ENCODE measurements at places on chromosomes 6 and 20.
A peak's percentile ranks its signal among the peaks of the same experiment; 100 is the strongest.

DNA sequence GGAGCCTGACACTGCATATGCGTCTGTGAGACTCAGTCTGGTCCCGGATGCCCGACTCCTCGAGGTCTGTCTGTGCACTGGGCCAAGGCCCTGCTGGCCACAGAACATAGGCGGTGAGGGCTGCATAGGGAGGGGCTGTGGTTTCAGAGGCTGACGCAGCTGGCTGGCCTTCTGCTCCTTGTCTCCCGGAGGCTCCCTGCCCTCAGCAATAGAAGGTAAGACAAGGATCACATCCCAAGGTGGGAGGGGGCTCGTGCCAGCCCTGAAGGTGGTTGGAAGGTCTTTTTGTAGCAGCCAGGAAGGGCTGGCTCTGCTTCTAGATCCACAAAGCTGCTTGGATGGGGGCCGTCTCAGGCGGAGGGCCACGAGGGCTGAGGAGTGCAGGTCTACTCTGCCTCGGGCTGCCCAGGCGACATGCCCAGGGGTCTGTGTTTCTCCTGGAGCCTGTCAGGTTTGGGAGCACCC is 239.8 kb upstream of the SULF2 start:
- DNase-seq = no peak

DNA sequence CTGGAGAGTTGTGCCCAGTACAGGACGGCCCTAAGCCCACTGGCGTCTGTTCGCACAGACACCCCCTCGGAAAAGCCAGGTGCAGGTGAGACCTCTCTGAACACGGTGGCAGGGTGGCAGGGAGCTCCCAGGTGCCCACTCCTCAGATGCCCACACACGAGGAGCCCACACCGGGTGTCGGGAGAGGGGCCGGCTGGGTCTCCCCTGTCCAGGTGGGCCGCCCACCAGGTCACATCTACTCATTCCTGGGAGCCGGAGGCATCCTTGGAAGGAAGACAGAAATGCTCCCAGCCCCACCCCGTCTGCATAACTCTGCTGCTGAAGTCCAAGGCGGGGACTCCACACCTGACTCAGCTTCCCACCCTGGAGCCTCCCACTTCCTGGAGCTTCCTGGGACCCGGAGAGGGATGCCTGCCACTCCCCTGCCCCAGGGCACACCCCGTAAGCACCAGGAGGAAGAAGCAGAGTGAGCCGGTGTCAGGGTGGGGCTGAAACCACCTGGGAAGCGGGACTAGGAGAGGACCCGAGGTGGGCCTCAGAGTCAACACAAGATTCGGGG is 2.5 kb downstream of the SRMS start:
- no peak for DNase-seq

GRCh38 chr6:37980222-37980595 is 160.7 kb downstream of the ZFAND3 start:
- DNase-seq = no peak

DNA sequence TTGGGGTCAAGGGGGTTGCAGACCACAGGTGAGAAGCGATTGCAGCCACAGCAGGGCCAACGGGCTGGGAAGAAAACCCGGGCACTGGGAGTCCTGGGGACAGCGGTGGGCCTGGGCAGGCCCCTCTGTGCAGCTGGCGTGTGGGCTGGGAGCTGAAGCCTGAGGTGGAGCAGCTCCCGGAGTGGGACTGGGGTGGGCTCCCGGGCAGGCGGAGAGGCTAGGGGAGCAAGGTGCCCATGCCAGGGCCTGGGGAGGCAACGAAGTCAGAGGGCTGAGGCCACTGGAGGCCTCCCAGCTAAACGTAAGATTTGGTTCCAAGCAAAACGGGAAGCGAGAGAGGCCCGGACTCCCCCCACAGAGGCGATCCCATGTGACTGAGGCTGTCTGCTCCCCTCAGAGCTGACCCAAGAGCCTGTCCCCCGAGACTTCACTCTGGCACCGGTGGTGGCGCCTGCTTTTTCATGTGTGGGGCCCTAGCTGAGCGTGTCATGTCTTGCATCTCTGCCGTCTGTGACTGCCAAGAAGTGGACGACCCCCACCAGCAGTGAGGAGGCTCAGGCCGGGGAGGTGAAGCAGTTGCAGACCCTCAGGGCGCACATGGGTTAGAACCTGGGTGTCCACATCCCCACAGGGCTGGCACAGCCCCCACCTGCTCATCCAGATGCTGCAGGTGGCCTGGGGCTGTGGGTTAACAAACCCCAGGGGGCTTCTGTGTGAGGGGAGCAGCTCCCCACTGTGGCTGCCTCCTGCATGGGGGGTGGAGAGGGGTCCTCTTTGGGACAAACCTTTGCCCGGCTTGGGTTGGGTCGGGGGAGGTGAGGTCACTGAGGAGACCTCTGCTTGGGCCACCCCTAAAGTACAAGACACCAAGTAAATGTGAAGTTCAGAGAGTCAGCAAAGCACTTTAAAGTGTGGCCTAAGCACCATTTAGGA is 212.3 kb downstream of the TAF4 start:
- DNase-seq = no peak

- DNase-seq = peak; percentile 25
These were observed 103.3 kb downstream of the TNFAIP3 start for GRCh38 chr6:137970368-137970767.

GRCh38 chr6:84522135-84522549 is 242.3 kb downstream of the TBX18 start:
- no peak for DNase-seq

GRCh38 chr6:79778816-79779215 is 147.7 kb downstream of the SH3BGRL2 start:
- DNase-seq = no peak

DNA sequence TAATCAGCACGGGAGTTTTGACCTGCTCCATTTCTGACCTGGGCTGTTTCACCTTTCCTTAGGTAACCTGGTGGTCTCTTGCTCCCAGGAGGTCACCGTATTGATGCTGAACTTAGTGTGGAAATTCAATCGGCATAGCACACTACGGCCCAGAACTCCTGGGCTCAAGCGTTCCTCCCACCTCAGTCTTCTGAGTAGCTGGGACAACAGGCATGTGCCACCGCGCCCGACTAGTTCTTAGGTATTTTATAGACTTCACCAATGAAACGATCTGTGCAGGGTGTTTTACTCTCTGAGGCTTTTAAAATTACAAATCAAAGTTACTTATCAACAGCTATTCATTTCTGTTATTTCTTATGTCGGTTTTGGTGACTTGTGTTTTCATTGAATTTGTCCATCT is 42.1 kb downstream of the ATG5 start:
- DNase-seq = no peak

DNA sequence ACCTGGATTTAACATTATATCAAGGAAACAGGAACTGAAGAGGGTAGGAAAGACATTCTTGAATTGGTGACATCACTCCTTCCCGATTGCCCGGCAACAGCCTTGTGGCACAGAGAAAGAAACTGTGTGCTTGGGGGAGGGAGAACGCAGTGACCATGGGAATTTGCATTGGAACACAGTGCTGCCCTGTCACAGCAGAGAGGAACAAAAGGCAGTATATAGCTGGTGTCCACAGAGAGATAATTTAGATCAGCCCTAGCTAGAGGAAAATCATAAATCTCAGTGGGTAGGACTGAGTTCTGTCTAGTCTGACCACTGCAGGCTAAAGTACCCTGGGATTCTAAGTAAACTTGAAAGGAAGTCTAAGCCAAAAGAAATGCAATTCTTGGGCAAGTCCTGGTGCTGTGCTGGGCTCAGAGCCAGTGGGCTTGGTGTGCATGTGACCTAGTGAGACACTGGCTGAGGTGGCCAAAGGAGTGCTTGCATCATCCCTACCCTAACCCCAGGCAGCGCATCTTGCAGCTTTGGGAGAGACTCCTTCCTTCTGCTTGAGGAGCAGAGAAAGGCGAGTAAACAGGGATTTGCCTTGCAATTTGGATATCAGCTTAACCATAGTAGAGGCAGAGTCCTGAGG is 697.6 kb downstream of the HACE1 start:
- DNase-seq = no peak

DNA sequence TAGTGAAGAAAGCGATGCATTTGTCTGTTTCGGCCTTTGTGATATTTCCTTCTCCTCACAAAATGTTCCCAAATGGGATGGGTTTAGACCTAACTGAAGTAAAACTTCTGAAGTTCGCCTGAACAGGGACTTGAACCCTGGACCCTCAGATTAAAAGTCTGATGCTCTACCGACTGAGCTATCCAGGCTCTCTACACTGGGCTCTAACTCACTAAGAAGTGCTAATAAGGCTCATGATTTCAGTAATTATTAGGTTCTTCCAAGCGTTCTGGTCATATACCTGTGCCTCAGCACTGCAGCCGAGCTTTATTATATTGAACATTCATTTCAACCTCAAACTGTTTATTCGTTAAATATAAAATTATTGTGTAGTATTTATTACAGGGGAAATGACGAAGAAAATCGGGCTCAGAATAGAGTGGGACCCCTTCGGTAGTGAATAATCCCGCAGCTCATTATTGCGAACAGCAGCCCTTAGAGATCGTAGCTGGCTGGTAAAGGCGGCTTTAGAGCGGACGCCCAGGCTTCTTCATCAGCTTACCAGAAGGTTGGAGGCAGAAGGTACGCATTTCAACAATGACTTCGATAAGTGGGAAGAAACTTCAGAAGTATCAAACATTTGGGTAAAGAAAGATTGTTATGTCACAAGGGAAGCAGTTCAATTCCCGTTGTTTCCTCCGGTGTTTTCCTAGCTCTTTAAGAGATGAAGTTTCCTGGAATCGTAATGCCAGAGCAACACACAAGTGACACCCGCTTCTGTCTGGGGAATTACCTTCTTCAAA is 119.0 kb upstream of the ZNF184 start:
- no peak for DNase-seq

DNA sequence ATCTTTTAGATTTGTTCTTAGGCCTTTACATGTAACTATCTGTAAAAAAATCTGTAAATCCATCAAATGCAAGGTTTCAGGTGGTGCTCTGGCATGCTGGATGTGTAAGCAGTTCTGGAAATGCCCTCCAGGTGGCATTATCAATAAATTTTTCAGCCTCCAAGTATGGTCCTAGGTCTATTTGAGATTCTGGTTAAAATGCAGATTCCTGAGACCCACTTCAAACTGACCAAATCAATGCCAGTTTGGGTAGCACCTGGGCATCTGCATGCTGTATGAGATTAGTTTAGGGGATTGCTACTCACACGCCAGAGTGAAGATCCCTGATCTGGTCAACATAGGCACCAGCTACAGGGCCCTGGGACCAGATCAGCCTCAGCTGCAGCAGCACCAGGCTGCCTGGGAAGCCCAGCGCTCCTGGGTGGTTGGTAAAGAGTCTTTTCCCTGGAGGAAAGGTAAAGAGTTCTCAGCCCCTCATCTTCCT is 507.3 kb upstream of the CITED2 start:
- peak; percentile 38 for DNase-seq

DNA sequence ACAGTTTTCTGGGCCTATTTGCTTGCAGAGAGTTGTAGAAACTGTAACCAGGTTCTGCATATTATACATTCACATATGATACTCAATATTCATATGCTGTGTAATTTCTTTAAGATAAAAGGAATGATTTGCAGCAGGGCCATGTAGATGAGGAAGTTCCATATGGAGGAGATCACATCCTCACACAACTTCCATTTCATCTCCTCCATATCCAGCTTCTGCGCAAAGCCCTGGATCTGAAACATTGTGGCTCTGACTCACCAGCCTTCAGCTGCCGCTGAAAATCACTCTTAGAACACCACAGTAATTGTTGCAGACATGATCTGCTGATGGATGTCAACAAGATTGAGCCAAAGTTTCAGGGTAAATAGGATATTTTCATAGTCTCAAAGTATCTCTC is 57.7 kb downstream of the PXDC1 start:
- no peak for DNase-seq

DNA sequence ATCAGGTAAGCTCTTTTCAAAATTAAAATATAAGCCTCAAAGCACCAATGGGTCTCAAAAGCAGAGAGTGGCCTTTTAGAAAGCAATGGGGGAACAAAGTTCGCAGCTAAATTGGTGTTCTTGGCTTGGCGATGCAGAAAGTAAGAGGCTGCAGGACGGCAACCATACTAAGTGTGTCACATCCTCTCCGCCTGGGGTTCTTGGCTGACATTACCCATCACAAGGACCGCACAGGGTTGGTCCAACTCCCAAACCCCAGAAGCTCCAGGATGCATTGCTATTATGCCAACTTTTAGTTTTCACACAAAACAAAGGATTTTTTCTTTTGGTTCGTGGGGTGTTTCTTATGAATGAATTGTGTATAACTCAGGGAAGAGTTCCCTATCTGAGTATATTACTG is 124.8 kb downstream of the PRKN start:
- DNase-seq = no peak

GRCh38 chr20:4062721-4063606 is 47.6 kb upstream of the RNF24 start:
- DNase-seq = no peak

- DNase-seq = no peak
These were observed 544.0 kb upstream of the AGPAT4 start for GRCh38 chr6:161817881-161818280.

DNA sequence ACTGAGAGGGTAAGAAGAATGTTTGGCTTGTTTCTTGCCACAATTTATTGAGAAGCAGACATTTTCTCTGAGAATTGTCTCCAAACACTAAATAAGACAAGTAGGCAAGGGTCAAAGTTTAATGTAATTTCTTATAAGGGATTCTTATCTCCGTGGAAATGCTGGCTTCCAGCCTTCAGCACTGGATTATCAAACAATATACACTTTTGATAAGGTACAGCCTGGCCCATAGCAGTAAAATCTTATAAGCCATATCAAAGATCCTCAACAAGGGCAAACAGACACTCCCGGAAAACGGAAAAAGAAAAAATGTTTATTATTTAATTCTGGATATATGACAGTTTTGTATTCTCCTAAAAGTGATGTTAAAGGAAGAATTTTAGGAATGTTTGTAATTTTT is 18.5 kb upstream of the ZSCAN9 start:
- DNase-seq = no peak

DNA sequence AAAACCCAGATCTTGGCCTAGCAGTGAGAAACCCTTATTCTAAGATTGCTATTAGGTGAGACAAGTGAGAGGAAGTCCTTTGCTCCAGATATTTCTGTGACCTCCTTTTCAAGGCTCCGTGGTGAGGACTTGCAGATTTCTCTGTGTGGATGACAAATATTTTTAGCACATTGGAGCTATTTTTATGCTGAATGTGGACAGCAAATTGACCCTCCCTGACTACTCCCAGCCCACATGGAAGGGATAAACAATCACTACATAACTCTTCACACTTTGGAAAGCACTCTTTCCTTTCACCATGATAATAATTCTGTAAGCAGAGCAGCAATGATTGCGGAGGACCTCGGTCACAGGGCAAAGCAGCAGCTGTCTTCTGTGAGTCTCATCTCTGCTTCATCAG is 88.0 kb upstream of the ADGRF1 start:
- DNase-seq = no peak

DNA sequence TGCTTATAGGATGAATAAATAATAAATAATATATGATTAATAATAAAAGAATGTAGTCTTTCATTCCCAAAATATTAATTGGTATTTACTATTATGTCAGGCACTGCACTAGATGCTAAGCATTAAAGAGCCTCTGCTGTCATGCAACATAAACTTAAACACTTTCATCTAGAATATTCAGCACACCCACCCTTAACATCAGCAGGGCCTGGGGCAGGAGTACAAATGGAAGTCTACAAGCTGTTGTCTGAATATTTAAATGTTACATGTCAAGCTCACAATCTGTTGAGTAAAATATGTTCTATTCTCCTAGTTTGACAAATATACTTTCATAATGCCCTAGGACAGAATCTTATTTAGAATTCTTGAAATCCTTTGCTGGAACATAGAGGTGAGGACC is 395.1 kb downstream of the EPM2A start:
- DNase-seq = no peak

Measured in CD4-positive, alpha-beta T cell treated with Interferon alpha-2 for 1 hour (primary cell).